ENCODE measurements at places on chromosomes 5 and 9. TPM values are rescaled to one million over a fixed set of nuclear protein-coding genes. Genes with fewer than 3 reads are reported as not detected.
A peak's percentile ranks its signal among the peaks of the same experiment; 100 is the strongest.

TPPP gene
- total RNA-seq = 0.26 TPM

PRRX2 gene
- 4.6 TPM for total RNA-seq

MARVELD2 gene
- total RNA-seq = 1.3 TPM

HRH2 gene
- total RNA-seq = not detected

DNAJC18 gene
- total RNA-seq = 12.6 TPM

KCNN2 gene
- total RNA-seq = 0.50 TPM

CEL gene
- under 0.01 TPM for total RNA-seq

STING1 gene
- 70.2 TPM for total RNA-seq

PCSK5 gene
- total RNA-seq = 4.8 TPM

GABRA1 gene
- not detected for total RNA-seq

- H3K36me3 ChIP-seq = peaks cover 25% of the 10 kb centered on the region
- no peaks in the 10 kb centered on the region for H3K27me3 ChIP-seq
- no peak overlapping the region for H3K27ac ChIP-seq
- no peak for DNase-seq
Observed at GRCh38 chr5:1483064-1483463, 37.8 kb upstream of the SLC6A3 start.

DNA sequence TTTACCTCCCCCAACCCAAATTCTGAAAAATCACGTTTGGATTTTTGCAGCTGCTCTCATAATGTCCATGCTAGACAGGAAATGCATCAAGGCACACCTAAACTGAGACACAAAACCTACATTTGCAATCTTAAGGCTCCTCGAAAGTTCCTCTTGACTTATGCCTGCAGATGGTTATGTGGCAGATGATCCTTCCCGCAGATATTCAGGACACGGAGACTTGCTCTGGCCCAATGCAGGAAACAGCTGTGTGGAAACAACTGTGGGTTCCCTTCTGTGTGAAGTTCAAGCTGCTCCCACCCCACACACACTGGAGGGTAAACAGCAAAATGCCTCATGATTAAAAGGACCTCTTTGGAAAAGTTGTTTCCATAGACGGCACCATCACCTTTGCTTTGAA lies 253.8 kb downstream of the EBF1 start:
- no peak overlapping the region for H3K4me3 ChIP-seq
- H3K27ac ChIP-seq = no peak overlapping the region
- no peaks in the 10 kb centered on the region for H3K36me3 ChIP-seq
- no peak for DNase-seq
- H3K27me3 ChIP-seq = no peaks in the 10 kb centered on the region
- H3K4me1 ChIP-seq = no peaks in the 10 kb centered on the region

DNA sequence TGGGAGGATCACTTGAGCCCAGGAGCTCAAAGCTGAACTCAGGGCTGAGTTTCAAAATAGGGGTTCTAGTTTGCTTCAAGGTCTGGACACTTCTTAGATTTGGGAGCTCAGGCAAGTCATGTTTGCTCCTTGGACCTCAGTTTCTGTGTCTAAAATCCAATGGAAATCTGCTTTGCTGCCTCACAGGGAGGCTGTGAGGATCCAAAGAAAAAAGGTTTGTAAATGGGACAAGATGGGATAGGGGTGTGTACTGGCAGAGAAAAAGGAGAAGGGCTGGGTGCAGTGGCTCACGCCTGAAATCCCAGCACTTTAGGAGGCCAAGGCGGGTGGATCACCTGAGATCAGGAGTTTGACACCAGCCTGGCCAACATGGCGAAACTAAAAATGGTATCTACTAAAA lies 39.6 kb upstream of the SH3PXD2B start:
- no peak overlapping the region for H3K4me3 ChIP-seq
- H3K27me3 ChIP-seq = peaks cover 18% of the 10 kb centered on the region
- no peak for DNase-seq
- H3K4me1 ChIP-seq = no peaks in the 10 kb centered on the region
- H3K27ac ChIP-seq = no peak overlapping the region

DNA sequence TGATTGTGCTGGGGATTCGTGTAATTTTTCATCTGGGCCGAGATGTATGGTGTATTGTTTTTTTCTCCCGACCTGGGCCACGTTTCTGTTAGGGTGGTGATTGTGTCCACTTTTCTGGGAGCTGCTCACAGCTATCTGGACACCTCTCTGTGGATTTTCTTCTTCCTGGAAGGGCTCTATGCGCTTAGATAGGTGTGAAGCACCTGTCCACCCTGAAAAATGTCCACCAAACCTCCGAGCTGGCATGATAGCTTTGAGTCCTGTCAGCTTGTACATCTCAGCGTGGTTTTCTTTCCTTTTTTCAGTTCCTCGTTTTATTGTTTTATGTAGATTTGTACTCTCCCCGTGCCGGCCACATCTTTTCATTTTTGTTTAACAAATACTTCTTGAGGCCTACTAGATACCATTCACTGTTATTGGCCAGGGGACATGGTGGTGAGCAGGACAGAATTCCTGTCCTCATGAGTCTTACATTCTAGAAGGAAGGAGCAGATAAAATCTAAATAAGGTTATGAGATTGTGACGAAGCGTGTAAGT lies 1.1 kb downstream of the UGCG start:
- peak overlapping the region; percentile 93 for H3K27ac ChIP-seq
- H3K27me3 ChIP-seq = no peaks in the 10 kb centered on the region

DNA sequence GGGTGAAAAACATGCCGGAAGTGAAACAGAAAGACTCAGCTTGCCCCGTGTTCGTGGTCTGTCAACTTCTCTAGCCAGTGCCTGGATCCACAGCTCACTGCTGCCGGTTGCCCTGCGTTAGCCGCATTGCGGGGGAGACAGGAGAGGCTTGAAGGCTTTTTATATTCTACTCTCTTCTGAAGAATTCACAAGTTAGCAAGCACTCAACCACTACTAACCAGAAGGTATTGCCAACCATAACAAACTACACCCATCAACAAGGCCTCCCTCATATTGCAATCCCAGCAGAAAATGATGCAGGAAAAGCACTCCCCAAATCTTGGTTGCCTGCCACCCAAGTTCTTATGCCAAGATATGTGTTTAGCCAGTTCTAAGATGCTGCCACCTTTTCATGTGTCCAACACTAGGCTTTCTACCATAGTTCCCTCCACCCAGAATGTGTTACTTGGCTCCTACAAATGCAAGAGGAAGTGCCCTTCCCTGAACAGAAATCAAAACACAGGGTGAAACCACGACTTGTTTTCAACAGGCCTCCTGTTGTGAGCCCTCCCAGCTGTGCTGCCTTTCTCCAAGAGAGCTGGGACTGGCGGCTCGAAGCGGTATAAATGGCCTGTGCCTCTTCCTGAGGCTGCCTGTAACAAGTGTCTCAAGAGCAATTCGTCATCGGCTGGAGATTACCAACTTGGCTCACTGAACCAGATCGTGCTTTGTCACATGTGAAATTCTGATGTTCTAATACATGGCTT lies 129.0 kb downstream of the SNX18 start:
- peaks cover 32% of the 10 kb centered on the region for H3K4me1 ChIP-seq
- peak overlapping the region; percentile 22 for H3K4me3 ChIP-seq

- H3K36me3 ChIP-seq = no peaks in the 10 kb centered on the region
- no peaks in the 10 kb centered on the region for H3K4me1 ChIP-seq
- H3K4me3 ChIP-seq = no peak overlapping the region
- H3K27me3 ChIP-seq = no peaks in the 10 kb centered on the region
Observed at GRCh38 chr5:85017261-85017660, 632.6 kb upstream of the EDIL3 start.

- H3K27me3 ChIP-seq = no peaks in the 10 kb centered on the region
- H3K4me3 ChIP-seq = no peak overlapping the region
- H3K36me3 ChIP-seq = no peaks in the 10 kb centered on the region
- no peak for DNase-seq
- H3K27ac ChIP-seq = no peak overlapping the region
Observed at GRCh38 chr9:16368237-16369087, 502.0 kb downstream of the BNC2 start.

- peaks cover 6% of the 10 kb centered on the region for H3K36me3 ChIP-seq
- peaks cover 16% of the 10 kb centered on the region for H3K4me1 ChIP-seq
- H3K27me3 ChIP-seq = no peaks in the 10 kb centered on the region
Observed at GRCh38 chr9:21854594-21854993, 52.2 kb downstream of the MTAP start.

- no peaks in the 10 kb centered on the region for H3K36me3 ChIP-seq
- DNase-seq = no peak
- no peaks in the 10 kb centered on the region for H3K4me1 ChIP-seq
- H3K27ac ChIP-seq = no peak within 1 kb of the TSS
- H3K4me3 ChIP-seq = no peak within 1 kb of the TSS
Observed at GRCh38 chr5:133612249-133612860, at the start of gene FSTL4. Gene FSTL4 (minus strand): TSS chr5:133612541.

- no peak overlapping the region for H3K27ac ChIP-seq
- no peak overlapping the region for H3K4me3 ChIP-seq
- no peak for DNase-seq
- H3K4me1 ChIP-seq = no peaks in the 10 kb centered on the region
- peaks cover 20% of the 10 kb centered on the region for H3K27me3 ChIP-seq
Observed at GRCh38 chr9:23822261-23823169, 3.5 kb downstream of the ELAVL2 start.

DNA sequence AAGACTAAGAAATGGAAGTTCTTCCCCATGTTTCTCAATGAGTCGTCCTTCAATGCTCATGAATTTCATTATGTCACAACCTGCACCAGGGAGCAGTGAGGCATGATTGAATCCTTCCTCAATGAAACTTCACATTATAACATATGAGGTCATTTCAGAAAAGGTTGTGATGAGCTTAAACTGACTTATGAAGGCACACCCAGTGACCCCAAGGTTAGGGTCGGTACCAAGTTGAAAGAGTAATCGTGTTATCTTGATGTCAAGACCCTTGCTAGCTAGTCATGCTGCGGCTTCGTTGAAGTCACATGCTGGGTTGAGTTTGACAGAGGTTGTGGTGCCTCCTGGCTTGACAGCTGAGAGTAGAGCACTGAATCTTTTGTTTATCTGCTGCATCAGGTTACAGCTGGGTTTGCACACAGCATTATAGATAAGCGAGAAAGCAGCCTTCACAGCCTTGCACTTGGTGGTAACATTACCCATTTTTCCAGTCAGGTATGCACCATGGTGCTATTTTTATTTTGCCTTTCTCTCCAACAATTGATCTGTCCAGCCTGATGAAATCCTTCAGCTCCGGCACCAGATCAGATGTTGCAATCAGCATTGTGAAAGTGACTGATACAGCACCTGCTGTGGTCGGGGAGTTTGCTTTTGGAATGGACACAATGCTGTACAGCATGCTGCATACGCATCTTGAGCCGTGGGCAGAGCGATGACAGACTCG lies 133.2 kb downstream of the ERCC6L2 start:
- H3K4me3 ChIP-seq = no peak overlapping the region
- peaks cover 4% of the 10 kb centered on the region for H3K36me3 ChIP-seq
- no peaks in the 10 kb centered on the region for H3K27me3 ChIP-seq

DNA sequence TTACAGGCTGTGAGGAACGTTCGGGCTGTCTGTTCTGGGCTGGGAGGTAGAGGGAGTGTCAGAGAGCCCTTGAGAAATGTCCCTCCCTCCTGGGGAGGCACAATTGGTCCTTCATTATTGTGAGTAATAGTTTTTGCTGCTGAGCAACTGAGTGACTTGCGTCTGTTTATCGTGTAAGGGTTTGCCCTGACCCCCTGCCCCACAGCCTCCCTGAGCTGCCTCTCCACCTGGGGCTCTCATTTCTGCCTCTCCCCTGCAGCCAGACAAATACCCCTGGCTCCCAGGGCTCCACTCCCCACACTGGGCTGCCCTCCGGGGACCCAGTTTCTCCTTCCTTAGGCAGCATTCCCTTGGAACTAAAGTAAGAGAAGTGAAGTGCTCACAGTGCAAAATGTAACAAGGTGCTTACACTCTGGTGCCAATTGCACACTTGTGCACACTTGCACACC lies 174.9 kb upstream of the MVB12B start:
- H3K4me1 ChIP-seq = no peaks in the 10 kb centered on the region
- H3K36me3 ChIP-seq = no peaks in the 10 kb centered on the region
- DNase-seq = peak; percentile 4
- no peak overlapping the region for H3K4me3 ChIP-seq
- H3K27ac ChIP-seq = no peak overlapping the region

DNA sequence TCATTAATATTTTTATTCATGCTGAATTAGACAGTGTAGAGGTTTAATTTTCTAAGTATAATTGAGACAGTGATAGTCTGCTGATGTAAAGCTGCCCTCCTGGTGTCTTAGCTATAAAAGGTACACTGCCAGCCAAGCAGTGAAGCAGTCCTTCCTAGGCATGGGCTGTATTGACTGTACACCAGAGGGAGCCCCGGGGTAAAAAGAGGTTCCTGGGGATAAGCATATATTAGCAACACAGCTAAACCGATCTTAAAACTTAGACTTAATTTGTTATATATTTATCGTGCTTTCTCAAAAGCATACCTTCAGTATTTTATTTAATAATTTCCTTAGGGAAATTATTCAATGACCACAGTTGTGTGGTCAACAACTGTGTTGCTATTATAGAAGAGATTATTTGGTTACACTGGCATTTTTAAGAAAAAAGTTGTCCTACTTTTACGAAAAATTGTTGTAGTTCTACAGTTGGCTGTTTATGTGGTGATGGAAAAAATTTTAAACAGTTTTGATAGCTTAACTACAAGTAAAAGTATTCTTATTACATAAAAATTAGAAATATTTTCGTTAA lies 68.8 kb downstream of the ELL2 start:
- no peak overlapping the region for H3K27ac ChIP-seq
- no peaks in the 10 kb centered on the region for H3K27me3 ChIP-seq
- no peaks in the 10 kb centered on the region for H3K4me1 ChIP-seq

GRCh38 chr9:120926397-120926928 lies at the start of gene TRAF1:
Gene TRAF1 (minus strand): TSS chr9:120926796. CDS start chr9:120926075, 721 bp downstream.
- no peaks in the 10 kb centered on the region for H3K27me3 ChIP-seq
- H3K27ac ChIP-seq = peak within 1 kb of the TSS; percentile 45
- H3K36me3 ChIP-seq = no peaks in the 10 kb centered on the region
- no peak within 1 kb of the TSS for H3K4me3 ChIP-seq

All from fibroblast of lung (primary cell).